ENCODE measurements at places on chromosomes 7 and 10. TPM values are rescaled to one million over a fixed set of nuclear protein-coding genes. Genes with fewer than 3 reads are reported as not detected.

DNA sequence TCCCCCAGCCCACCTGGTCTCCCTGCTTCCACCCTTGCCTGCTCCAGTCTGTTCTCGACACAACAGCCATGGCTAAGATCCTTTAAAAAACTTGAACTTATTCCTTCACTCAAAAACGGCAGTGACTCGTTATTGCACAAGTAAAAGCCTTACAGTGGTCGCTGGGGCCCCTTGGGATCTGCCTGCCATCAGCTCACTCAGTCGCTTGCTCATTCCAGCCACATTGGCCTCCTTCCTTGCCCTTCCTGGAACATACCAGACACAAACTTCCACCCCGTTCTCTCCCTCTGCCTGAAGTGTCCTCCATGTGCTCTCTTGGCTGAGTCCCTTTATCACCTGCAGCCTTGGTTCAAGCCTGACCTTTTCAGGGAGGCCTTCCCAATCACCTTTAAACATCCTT is 4.7 kb downstream of the CCNY start:
- no peak for DNase-seq

- DNase-seq: no peak
Observed at GRCh38 chr10:60368875-60369546, 20.7 kb downstream of the ANK3 start.

DNA sequence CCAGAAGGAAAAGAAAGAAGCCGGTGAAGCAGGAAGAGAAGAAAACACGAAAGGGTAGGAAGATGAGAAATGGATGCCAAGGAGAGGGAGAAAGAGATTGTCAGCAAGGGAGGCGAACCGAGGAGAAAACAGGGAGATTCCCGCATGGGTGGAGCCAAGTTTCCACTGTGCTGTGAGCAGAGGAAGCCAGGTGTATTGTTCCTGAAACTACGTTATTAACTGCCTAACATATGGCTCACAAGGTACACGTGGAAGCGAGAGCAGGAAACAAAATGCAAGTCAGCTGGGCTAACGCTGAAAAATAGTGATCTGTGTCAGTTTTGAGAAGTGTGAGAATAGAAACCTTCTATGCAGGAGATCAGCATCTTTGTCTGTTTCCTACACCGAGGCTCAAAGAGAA is 20.4 kb upstream of the HIPK2 start:
- no peak for DNase-seq

DNA sequence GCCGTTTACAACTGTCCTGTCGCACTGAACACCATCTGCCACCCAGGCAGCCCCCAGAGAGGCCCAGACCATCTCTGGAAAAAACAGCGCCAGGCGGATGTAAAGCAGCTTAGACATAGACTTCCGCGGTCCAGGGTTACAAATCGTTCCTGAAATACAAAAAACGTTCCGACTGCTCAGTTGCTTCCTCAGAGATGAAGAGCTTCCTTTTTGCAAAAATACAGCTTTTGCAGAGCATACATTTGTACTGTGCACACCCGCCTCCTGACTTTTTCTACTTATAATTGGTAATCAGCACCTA is 11.4 kb downstream of the DAGLB start:
- peak; percentile 33 for DNase-seq

DNA sequence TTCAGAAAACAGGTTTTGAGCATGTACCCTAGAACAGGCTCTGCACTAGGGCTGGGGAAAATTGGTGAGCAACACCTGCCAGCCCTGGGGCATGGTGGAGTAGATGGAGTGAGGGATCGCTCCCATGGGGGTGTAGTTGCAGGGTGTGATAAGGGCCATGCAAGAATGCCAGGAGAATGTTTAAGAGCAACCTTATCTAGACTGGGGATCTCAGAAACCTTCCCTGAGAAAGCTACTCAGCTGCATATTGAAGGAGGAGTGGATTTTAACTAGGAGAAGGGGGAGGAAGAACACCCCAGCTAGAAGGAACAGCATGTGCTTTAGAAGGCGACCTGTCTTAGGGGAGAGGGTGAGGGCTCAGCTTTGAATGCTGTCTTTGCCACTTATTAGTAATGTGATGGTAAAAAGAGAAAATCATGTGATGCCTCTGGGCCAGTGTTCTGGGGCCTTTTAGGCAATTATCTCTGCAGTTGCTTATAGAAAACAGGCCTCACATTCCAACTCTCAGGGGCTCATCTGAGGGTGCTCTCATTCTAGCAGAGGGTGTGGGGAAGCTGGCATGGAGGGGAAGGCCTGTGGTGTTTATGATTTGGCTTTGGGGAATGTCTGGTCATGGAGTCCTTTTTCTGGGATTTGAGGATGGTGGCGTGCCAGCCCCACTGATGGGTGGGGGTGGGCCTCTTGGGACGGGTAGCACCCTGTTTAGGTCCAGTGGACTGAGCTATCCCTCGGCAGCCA is 225.4 kb downstream of the BMPER start:
- no peak for DNase-seq

ADIRF gene
- 10.1 TPM for total RNA-seq

COL28A1 gene
- total RNA-seq: not detected

TTYH3 gene
- 48.0 TPM for total RNA-seq

THSD7A gene
- total RNA-seq: 16.1 TPM

FXYD4 gene
- total RNA-seq: not detected

OR6B1 gene
- total RNA-seq: not detected
